ENCODE measurements at places on chromosomes 4 and X. TPM values are rescaled to one million over a fixed set of nuclear protein-coding genes. Genes with fewer than 3 reads are reported as not detected.

The HERC5 gene
- 49.9 TPM for total RNA-seq

The ASB12 gene
- total RNA-seq, result not detected

The TLR7 gene
- 0.23 TPM for total RNA-seq

The DIPK2B gene
- not detected for total RNA-seq
